ENCODE measurements at places on chromosomes 6 and 20.
A peak's percentile ranks its signal among the peaks of the same experiment; 100 is the strongest.

DNA sequence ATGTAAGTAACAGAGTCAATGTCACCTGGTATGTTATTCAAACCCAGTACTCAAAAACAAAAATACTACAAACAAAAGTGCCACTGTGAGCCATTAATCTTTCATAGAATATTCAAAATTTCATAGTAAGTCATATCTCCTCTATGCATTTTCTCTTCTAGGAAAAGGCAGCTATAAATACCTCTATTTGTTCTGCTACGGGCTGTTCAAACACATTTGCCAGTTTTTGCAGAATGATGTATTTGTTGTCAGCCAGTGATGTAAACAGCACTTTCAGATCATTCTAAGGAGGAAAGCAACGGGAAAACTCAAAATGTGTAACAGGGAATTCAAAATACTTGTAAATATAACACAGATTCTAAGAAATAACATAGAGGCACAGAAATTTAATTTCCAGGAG, 388.2 kb downstream of the SYNE1 start:
- no peak for DNase-seq

DNA sequence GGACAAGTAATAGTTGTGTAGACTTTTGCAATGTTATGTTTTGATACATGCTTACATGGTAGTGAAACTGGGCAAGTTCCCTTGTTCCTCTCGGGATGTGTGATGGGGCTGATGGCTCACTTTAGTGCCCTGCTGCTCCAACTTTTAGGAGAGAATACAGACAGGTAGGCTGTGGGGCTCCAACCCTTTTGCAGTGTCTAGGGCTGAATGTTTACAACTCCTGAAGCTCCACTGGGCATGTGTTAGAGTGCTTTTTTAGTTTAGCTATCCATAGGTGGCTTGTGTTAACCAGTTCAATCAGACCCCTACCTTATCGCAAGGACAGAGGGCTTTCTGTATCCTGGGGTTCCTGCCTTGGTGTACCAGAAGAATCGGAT, 33.8 kb downstream of the SERPINB6 start:
- DNase-seq: no peak

GRCh38 chr6:60643870-60644269, 1642.2 kb downstream of the KHDRBS2 start:
- DNase-seq: no peak

DNA sequence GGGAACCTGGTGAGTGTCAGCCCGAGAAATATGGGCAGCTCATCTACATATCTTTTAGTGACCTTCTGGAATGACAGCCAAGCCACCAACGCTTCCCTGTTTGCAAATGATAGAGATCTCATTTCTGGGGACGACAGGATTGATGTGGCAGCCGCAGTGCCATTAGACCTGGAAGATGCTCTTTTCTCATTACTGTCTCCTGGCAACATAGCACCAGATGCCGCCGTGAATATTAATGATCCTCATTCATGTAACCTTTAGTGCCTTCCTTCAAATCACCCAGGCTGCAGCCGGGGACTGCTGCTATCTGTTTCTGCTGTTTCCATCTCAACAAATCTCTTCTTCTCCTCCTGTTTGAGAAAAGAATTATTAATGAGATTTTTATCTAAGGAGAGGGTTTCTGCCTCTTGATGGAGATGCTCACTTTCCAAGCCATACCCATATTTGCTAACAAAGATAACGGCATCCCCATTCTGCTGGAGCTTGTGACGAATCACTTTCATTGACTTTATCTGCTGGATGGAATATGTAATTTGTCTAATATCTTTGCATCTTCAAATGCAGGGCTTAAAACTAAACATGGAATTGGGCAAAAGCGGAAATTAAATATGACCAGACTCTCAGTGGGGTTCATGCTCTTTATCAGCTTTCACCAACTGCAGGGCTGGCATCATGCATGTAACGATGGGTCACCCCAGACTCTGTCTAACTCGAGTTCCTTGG, 74.8 kb upstream of the KIF16B start:
- no peak for DNase-seq

DNA sequence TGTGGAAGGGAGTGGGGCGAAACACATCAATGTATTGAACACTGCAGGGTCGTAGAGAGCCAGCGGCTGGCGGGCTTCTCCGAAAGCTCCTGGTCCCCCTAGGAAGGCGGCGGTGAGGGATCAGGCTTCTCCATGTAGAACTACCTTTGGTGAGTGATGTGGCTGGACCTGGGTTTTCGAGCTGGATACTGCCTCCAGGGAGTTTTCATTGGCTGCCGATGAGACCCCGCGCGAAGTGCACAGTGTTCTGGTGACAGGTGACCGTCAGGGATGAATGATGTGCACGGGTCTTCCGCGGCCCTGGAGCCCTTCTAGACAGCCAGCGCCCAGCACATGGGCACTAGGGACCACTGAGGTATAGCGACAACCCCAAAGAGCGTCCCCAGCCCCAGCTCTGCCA, 16.4 kb downstream of the ABT1 start:
- DNase-seq: no peak

DNA sequence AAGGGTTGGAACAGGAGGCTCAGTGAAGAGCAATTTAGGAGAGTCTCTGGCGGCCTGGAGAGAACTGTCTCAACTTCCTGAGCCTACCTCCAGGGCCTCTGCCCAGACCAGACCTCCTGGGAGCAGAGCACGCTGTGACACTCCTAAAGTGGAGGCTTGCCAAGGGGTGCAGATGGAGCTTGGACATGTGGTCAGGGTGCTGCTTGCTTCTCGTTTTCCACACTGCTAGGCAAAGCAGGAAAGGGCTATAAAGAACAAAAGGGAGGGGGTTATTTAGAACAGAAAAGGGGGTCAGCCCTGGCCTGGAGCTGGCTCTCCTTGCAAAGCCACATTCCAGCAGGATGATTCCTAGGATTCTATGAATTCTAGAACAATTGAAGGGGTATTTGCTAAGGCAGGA, 145.7 kb upstream of the GGTLC1 start:
- DNase-seq: no peak

DNA sequence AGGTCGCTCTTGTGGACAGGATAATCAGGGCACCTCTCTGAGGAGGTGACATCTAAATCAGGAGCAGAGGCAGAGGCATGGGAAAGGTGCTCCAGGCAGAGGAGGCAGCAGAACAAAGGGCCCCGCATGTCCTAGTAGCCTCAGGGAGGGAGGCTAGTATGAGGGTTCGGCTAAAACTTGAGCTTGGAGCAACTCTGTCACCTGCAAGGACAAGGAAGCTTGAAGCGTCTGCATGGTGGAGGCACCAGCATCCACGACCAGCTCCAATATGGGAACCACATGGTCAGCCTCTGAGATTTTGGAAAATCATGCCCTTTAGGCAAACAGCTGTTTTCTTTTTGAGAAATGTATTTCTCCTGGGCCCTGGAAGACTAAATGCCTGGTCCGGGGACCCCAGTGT, 13.0 kb upstream of the MPC1 start:
- DNase-seq: no peak

GRCh38 chr20:48177058-48177457, 391.8 kb upstream of the SULF2 start:
- no peak for DNase-seq

GRCh38 chr6:13261464-13261994, 66.8 kb downstream of the TBC1D7 start:
- DNase-seq: peak; percentile 80

DNA sequence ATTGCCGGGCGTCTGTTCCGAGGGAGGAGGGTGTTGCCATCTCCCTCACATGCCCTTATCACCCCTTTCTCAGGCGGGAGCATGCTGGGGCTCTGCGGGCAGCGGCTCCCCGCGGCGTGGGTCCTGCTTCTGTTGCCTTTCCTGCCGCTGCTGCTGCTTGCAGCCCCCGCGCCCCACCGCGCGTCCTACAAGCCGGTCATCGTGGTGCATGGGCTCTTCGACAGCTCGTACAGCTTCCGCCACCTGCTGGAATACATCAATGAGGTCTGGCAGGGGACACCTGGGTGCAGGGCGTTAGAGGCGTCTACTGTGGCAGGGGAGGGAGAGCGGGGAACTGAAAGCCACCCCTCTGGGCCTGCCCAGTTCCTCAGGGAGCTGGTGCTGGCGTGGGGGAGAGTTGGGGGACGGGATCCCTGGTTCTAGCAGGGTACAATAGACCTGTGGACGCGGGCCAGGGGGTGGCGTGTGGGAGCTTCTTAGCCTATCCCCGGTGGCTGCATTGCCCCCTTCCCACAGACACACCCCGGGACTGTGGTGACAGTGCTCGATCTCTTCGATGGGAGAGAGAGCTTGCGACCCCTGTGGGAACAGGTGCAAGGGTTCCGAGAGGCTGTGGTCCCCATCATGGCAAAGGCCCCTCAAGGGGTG, 697 bp downstream of the PPT2 start:
- no peak for DNase-seq

DNA sequence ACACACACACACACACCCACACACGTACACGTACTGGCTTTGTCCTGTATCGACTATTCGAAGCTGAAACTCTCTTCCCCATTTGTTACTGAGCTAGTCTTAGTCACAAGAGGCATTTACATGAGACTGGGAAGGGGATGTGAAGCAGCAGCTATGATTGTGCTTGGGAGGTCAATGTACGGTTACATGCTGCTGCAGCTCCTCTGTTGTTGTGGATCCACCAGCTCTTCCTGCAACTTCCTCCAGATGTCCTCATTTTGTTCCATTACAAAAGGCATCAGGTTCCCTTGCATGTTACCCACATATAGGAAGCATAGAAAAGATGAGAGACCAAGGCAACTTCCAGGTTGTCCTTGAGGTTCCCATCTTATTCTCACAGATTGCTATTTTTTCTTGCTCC, 612.4 kb upstream of the IMPG1 start:
- no peak for DNase-seq

GRCh38 chr20:44186674-44187053, 324 bp downstream of the JPH2 start:
- DNase-seq: no peak

DNA sequence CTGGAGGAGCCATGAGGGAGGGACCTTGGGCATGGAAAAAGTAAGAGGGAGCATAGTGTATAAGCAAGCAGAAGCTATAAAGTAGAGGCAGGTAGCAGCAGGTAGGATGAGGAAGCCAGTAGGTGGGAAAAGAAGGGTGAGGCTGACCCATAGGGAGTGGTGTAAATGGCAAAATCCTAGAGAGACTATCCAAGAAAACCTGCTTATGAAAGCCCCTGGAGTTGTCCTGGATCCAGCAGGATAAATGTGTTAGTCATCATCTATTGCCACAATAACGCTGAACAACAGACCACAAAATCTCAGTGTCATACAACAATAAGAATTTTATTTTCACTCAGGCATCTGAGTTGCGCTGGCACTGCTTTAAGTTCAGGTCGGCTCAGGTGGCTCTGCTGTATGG, 30.2 kb downstream of the CHD6 start:
- DNase-seq: no peak

DNA sequence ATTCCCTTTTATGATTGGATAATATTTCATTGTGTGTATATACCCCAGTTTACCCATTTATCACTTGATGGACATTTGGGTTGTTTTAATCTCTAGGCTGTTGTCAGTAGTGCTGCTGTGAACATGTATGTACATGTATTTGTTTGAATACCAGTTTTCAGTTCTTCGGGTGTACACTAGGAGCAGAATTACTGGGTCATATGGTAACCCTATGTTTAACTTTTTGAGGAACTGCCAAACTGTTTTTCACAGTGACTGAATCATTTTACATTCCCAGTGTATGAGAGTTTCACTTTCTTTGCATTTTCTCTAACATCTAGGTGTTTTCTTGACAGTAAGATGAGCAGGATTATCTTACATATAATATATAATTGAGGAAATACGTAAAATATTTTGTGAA, 44.7 kb upstream of the ADIG start:
- no peak for DNase-seq

DNA sequence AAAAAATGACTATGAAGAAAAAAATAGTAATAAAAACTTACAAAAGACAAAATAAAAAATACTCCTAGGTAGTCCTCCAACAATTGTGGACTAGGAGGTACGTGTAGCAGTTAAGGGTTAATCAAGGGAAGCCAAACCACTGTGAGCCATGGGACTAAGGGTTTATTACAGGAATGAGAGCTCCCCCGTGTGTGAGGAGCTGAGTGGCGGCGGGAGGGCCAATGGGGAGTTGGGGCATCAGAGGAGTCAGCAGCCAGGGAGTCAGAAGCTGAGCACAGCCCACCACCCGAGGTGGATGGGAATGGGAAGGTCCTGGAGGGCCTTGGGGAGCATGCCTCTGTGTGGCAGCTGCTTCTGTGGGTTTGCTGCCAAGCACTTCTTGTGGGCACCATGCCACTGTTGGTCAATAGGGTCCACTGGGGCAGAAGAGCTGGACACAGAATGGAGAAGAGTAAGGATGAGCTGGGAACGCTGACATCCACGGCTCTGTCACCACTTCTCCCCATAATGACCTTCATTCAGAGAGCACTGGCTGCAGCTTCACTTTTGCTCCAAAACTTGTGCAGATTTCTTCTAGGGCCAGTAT, 373.3 kb downstream of the CDKAL1 start:
- no peak for DNase-seq

DNA sequence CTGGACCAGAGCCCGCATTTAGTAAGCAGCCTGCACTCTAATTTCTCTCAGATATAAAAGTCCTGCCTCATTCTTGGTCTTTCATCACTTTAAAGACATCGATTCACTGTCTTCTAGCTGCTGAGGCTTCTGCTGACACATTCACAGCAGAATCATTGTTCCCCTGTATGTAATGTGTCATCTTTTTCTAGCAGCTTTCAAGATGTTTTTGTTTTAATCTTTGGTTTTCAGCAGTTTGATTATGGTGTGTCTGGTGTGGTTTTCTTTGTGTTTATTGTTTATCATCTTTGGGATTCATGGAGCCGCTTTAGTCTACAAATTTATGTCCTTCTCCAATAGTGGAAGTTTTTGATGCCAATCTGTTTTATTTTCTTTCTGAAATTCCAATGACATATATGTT, 157.3 kb upstream of the STMND1 start:
- no peak for DNase-seq

- DNase-seq: peak; percentile 25
Measured at GRCh38 chr6:81818901-81819361, 66.5 kb upstream of the TENT5A start.

- no peak for DNase-seq
Measured at GRCh38 chr6:82984720-82985119, 80.9 kb downstream of the UBE3D start.

- no peak for DNase-seq
Measured at GRCh38 chr6:84625506-84625905, 138.9 kb downstream of the TBX18 start.

GRCh38 chr6:119757467-119757866, 407.9 kb upstream of the MAN1A1 start:
- DNase-seq: no peak

Measured in GM12878 (cell line).